Stimulated activated CD4-positive, alpha-beta T cell treated with anti-CD3 and anti-CD28 coated beads, TNF-alpha, amount 100 ng/mL, for 48 hours (primary cell): ENCODE measurements at places on chromosomes 3 and 15.

GRCh38 chr3:105356988-105357387 lies 9.7 kb upstream of the ALCAM start:
- no peak for DNase-seq

DNA sequence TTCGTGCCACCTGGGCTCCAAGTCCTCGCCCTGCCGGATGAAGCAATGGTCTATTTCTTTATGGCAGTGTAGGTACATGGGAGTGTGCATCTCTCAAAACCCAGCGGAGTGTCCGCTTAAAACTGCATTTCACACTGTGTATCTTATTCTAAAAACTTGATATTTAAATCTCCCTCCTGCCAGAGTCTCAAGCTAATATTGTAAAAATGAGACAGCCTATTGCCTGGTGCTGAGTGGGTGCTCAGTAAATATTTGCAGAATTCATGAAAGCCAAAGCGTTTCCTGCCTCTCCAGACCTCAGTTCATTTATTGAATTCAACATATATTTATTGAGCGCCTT lies 330 bp upstream of the TBC1D2B start:
- no peak for DNase-seq

GRCh38 chr15:80945605-80946004 lies 44.0 kb downstream of the MESD start:
- no peak for DNase-seq

- DNase-seq = no peak
Measured at GRCh38 chr3:119627461-119627860, 29.8 kb downstream of the PLA1A start.

DNA sequence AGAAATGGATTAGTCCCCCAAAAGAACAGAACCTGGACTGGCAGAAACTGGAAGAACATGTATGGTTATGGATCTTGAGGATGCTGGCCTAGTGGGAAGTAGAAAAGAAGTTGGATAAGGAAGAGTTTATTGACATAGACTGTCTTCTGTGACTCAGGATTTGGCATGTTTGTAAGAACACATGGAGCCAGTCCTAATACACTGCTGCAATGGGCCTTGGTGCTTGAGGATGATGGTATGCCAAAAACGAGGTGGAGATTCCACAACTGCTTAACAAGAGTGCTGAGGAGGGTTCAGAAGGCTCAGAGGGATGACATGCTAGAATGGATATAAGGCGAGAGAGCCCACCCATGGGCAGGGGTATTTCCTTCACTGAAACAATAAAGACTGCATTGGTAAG lies 22.4 kb downstream of the LZTFL1 start:
- no peak for DNase-seq
